Cortex of kidney (tissue), 1 donor: ENCODE measurements at places on chromosomes 16 and 17.

DNA sequence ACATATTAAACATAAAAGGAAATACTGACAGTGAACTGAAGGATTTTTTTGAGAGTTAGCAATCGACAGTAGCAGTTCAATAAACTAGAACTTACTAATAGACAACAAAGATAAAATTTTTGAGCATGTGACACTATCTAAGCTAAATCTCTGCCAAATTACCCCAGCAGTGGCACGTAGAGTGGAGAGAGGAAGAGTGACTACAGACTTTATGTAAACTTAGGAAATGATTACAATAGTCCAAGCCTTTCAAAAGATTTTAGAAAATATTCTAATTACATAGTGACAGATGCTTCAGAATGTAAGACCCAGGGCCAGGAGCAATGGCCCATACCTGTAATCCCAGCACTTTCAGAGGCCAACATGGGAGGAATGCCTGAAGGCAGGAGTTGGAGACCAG lies 52.4 kb downstream of the CFDP1 start:
- DNase-seq, result no peak

GRCh38 chr17:36575028-36575427 lies 16.7 kb upstream of the DHRS11 start:
- DNase-seq, result no peak

DNA sequence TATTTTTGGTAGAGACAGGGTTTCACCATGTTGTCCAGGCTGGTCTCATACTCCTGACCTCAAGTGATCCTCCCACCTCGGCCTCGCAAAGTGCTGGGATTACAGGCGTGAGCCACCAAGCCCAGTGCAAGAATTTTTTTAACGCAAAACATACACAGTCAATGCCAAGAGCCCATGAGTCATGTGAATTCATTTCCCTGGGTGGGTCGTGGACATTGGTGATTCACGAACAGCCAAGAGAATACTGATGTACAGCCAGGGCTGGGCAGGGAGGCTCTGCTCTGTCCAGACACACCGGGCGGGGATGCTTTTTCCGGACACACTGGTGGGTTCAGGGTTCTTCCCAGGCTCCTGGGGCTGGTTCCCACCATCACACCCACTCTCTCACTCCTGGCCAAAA lies 17.7 kb downstream of the SLC38A8 start:
- DNase-seq, result no peak

DNA sequence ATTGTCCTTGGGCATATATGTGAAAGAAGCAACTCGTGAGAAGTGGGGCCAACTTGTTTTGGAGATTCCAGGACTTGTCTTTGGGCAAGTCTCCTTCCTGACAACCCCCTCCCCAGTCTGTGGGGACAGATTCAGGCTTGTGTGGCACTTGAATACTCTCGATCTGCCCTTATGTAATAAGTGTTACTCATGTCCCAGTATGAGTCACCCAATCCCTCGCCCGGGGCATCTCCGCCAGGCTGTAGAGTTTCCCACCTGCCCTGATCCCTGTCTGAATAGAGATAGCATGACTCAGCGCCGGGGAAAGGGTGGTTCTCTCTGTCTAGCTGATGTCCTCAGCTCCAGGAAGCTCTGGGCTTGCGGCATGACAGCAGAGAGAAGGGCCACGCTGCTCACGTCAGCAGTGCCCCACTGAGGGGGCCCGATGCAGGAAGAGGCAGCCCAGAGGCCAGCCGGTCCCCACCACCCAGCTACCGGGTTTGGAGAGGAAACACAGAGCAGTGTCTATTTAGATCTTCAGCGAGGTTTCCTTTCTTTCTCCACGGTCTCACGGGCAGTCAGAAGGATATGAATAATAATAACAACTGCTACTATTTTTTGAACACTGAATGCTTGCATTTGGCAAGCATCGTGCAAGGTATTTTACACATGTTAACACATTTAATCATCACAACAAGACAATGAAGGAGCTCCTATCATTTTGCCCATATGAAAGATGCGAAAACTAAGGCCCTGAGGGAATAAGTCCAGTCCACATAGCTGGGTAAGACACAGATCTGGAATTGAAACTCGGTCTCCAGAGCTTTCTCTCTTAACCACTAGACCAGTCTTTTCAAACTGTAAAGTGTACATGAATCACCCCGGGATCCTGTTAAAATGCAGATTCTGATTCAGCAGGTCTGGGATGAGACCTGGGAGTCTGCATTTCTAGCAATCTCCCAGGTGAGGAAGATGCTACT lies 426.7 kb upstream of the MAF start:
- DNase-seq, result no peak

- DNase-seq, result no peak
These were observed 4.4 kb upstream of the CYLD start for GRCh38 chr16:50737420-50737959.

DNA sequence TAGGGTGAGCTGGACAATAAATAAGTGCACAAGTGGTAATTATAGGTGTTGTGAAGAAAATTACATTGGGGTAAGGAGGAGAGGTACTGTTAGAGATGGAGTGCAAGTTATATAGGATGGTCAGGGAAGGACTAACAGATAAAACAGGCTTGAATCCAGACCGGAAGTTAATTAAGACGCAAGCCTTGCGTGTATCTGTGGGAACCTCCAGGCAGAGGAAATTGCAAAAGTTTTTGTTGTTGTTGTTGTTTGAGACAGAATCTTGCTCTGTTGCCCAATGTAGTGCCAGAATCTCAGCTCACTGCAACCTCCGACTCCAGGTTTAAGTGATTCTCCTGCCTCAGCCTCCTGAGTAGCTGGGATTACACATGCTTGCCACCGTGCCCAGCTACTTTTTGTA lies 2.4 kb upstream of the ZNF18 start:
- DNase-seq, result no peak

GRCh38 chr17:13671771-13672170 lies 70.0 kb upstream of the HS3ST3A1 start:
- DNase-seq, result no peak

DNA sequence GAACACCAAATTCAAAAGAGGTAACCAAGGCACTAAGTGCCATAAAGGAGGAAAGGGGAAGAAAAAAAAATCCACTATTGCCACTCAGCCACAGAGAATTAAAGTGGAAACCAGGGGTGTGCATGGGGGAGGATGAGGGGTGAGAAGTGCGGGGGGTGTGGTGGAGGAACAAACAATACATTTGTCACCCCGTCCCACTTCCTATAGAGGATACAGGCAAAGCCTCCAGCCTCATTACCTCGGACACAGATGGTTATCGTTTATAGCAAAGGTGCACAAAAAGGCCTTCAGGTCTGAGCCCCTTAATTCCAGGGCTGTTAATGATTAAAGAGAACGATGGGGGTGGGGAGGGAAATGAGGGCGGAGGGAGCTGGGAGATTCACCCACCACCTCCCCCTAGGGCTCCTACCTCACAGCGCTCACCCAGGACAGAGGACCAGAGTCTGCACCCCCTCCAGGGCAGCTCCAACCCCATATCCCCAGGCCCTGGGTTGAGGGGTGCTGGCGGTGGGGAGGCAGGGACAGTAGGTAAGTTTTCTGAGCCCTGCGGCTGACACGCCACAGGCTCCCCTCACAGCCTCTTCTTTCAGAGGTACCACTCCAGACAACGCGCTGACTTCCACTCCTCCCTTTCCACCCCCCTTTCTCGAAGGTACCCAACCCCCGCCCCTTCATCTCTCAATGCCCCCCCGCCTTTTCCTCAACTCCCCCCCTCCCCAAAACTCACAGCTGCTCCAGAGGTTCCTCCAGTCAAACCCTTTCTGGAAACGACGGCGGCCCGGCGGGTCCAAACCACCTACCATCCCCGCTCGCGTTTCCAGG lies 470 bp downstream of the DCUN1D3 start:
- no peak for DNase-seq

DNA sequence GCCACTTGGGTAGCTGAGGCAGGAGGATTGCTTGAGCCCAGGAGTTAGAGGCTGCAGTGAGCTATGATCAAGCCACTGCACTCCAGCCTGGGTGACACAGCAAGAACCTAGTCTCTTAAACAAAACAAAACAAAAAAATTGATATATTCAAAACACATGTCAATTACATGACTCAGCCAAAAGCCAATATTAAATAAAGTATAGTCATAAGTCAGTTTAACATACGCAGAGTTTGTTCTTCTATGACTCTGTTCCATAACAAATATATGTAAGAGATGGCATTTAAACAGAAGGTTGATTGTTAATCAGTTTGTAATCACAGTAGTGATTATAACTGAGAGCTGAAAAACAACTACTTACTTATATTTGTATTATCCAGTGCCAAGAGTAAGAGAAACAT lies 106.5 kb downstream of the CDH8 start:
- no peak for DNase-seq

DNA sequence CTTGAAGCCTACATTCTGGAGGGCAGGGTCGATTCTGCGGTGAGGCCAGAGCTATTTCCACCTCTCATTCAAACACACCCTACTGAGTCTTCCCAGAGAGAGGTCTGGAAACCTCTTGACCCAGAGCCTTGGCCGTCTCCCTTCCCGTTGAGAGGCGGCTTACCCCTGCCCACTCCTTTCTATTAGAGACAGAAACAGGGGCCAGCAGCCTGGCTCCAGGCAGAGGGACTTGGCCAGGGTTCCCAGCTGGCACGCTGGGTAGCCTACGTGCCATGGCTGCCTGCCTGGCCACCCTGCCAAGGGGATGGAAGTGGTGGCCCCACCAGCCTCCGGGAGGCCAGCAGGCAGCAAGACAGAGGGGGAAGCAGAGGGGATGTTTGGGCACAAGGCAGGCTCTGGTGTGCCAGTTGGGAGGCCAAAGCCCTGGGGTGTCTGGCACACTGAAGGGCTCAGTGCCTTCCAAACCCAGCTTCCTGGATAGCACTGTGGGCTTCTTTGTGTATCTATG lies 6.0 kb downstream of the STAC2 start:
- DNase-seq, result no peak

DNA sequence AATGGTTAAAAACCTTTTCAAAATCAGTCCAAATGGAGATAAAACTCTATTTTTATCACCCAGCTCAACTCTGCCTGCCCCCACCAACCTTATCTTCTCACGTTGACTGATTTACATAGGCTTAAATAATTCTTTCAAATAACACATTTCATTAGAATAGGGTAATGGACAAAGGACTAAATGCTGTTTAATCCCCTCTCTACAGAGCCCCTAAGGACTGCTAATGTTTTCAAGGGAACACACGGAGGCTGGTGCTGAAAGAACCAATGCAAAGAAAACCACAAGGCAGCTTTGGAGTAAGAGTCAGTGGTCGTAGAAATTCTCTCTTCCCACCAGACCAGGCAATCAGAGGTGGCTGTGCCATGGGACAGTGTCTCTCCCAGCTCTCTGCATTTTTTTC lies 445.7 kb upstream of the MAF start:
- DNase-seq, result no peak

- no peak for DNase-seq
These were observed 605.5 kb downstream of the TOX3 start for GRCh38 chr16:51941412-51941811.

- DNase-seq, result no peak
These were observed 62.3 kb downstream of the SSH2 start for GRCh38 chr17:29867643-29868181.

- no peak for DNase-seq
These were observed 587 bp downstream of the SNX20 start for GRCh38 chr16:50680556-50680893.

DNA sequence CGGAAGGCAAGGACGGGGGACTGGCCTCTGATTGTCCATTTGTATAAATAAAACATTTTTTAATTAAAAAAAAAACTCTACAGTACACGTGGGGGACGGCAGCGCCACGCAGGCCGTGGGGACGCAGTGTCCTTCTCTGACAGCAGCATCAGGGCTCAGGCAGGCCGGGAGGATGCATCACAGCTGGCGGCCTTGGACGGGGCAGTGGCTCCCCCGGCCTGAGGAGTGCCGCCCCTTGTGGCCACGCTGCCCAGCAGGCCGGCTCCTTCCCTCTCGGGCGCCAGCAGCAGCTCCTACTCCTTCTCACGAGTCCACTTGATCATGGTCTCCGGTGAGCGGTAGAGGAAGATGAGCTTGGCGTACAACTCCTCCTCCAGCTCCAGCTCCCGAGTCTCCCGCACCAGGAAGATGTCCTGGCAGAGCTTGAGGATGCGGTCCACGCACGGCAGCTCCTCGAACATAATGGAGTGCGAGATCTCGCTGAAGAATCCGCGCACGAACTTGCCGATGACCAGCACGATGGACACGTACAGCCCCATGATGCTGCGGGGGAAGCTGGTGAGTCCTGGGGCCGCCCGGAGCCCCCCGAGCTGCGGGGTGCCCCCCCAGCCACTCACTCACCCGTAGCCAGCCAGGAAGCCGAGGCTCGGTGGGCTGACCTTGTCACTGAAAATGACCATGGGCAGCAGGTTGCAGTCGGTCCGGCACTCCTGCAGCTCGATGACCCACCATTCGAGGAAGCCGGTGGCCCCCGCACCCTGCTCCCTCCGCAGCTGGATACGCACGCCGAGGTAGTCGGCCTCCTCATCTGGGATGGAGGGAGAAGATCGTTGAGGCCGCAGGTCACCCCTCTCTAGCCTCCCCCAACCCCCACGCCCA lies 9.2 kb downstream of the CTU2 start:
- no peak for DNase-seq

DNA sequence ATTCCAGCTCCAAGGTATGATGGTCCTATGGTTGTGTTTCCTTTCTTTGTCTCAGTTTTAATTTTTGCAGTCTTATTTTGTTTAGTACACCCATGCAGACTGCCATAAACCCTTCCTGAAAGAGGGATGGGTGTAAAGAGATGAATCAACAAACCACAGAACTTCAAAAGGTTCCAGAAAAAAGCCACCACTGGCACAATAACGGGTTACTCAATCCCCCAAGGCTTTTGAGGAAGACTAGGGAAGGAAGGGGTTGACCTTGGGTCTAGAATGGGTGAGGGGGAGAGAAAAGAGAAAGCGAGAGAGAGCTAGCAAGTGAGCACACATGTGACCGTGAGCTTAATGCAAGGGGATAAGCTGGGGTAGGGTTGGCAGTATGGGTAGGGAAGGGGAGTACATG lies 168.1 kb downstream of the XYLT1 start:
- DNase-seq, result no peak

DNA sequence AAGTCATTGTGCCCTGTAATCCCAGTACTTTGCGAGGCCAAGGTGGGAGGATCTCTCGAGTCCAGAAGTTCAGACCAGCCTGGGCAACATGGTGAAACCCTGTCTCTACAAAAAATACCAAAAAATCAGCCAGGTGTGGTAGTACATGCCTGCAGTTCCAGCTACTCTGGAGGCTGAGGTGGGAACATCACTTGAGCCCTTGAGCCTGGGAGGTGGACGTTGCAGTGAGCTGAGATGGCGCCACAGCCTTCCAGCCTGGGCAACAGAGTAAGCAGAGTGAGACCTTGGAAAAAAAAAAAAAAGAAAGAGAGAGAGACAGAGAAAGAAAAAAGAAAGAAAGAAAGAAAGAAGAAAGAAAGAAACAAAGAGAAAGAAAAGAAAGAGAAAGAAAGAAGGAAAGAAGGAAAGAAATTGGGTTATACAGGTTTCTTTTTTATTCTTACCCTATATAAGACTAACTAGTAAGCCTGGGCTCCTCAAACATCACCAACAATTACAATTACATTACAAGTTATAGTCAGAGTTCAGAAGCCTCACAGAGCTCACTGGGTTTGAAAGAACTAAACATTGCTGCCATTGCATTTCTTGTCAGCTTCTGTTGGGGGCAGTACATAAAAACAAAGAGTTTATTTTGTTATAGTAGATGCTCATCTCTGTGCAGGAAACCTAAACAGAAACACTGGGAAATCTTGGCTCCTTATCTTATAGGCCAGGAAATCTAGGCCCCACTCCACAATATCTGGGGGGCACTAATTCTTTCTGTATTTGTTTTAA lies 6.7 kb upstream of the ABCA9 start:
- DNase-seq, result no peak
